WTC11 (cell line): ENCODE measurements at places on chromosomes 3 and 15. TPM values are rescaled to one million over a fixed set of nuclear protein-coding genes. Genes with fewer than 3 reads are reported as not detected.

GRCh38 chr3:170809975-170810357 is 60.0 kb downstream of the RPL22L1 start:
- DNase-seq, result no peak

- no peak for DNase-seq
Measured at GRCh38 chr15:39747326-39747725, 35.3 kb downstream of the FSIP1 start.

GRCh38 chr3:152469248-152470025 is 200.7 kb downstream of the MBNL1 start:
- no peak for DNase-seq

GRCh38 chr15:63374686-63375520 is 6.7 kb downstream of the CA12 start:
- no peak for DNase-seq

GRCh38 chr3:194040516-194041273 is 95.3 kb upstream of the HES1 start:
- no peak for DNase-seq

- no peak for DNase-seq
Measured at GRCh38 chr3:138371070-138371965, 22.9 kb downstream of the MRAS start.

DNA sequence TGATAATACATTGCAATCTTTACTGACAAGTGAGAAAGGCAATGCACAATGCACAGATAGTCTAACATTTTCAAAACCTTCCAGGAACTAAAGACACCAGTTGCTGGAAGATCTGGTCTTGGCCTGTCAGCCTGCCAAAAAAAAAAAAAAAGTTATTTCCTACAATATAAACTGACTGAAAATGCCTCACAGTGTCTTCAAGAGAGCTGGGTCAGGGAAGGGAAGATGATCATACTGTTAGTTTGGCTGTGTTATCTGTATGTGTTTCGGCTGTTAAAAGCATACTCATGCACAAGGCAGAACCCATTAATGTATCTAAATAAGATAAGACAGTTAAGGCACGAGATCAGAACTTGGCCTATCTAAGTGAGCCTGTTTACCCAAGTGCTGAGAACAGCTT is 673.4 kb downstream of the MECOM start:
- no peak for DNase-seq

DNA sequence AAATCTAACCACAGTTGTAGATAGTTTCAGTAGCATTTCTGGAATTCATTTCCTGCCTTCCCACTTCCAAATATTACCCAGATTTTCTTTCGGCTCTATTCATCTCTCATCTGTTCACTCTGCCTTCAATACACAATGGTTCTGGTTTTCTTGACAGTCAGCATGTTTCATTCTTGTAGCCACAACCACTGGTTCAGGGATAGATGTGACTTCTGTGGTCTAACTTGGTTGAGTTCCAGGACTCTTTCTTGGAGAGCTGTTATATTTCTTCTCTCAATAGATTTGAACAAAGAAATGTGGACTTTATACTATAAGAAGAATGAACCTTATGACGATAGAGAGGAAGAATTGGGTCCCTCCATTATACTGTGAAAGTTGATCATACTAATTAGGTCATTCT is 228.8 kb downstream of the NSUN3 start:
- DNase-seq, result no peak

- DNase-seq, result no peak
Measured at GRCh38 chr3:7280318-7280717, 419.4 kb downstream of the GRM7 start.

DNA sequence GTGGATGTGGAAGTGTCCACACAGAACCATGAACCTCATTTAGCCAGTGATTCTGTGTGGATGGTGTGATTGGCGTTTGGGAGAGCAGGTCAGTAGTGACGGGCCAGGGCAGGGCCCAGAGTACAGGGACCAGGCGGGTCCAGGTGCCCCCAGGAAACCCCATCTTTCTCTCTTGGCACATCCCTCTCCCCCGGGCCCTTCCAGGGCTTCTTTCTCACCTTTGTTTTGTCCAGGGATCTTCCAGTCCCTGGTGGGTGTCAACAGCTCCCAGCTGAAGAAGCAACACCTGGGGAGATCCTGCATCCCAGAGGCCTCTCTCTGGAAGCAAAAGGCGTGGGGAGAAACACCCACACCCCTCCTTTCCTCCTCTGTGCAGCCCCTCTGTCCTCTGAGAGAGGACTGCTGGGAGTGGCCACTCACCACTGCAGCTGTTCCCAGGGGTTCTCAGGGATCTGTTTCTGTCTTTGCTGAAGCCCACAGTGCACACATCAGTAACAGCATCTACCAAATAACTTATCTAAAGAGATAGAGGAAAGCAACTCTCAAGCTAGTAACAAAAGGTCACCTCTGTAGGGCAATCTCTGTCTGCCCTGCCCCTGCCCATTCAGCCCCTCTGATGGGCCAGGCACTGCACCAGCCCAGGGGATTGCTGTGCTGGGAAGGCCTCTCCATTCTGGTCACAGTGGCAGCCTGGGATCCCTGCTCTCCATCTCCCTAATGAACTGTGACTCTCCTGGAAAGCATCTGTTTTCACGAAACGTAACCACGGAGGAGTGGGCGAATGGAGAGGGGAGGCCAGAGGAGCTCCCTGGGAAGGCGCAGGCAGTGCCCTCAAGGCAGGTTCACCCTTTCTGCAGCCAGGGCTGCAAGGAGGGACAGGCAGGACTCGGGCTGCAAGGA is 98.3 kb upstream of the ALDH1A3 start:
- peak; percentile 7 for DNase-seq

GRCh38 chr3:66348704-66349103 is 127.9 kb downstream of the SLC25A26 start:
- DNase-seq, result no peak

- no peak for DNase-seq
Measured at GRCh38 chr3:20236603-20237002, 50.6 kb upstream of the SGO1 start.

DNA sequence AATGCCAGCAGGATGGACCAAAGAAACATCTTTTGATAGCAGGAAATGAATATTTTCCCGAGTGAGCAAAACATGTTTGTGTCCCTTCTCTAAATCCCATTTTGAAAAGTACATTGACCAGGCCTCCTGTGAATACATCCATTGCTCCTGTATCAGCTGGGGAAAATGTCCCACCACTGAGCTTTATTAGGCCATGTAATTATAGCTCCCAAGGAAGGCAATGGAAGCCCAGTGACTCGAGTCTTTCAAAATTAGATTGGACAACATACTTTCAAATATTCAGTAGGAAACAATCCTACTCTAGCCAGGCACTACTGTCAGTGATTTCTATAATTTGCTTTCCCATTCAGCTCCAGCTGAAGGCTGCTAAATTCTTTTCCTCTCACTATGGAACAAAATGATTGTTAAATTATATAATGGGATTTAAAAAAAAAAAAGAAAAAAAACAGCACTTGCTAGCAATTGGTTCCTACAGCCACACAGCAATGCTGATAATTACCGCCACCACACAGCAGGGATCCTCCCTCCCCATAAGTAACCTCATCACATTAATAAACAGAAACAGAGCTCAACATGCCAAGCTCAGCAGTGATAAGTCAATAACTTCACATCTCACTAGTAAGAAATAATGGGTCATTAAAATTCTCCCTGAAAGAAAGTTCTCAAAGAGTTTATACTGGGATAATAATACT is 172.4 kb upstream of the SLC2A2 start:
- no peak for DNase-seq

GRCh38 chr3:197549261-197549885 is 6.4 kb downstream of the BDH1 start:
- no peak for DNase-seq

DNA sequence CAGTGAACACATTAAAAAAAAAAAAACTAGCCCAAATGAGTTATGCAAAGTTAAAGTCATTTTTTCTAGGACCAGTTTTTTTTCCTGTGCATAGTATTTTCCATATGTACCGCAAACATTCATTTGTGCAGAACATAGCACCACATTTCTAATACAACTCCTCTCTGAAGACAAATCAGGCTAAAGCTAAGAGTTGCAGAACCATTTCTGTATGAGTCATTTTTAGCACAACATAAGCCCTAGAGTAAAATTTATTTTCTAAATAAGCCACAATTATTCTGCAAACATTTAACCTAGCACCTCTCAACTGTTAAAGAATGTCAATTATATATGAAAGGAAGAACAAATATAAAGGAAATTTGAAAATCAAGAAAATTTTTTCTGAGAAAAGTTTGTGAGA is 375.8 kb downstream of the TIGIT start:
- DNase-seq, result no peak

GRCh38 chr3:50374363-50375257 is 15.3 kb upstream of the TMEM115 start:
- no peak for DNase-seq

- no peak for DNase-seq
Measured at GRCh38 chr3:60674870-60675269, 576.4 kb downstream of the FHIT start.

- no peak for DNase-seq
Measured at GRCh38 chr15:71634820-71635560, 175.4 kb upstream of the NR2E3 start.

DNA sequence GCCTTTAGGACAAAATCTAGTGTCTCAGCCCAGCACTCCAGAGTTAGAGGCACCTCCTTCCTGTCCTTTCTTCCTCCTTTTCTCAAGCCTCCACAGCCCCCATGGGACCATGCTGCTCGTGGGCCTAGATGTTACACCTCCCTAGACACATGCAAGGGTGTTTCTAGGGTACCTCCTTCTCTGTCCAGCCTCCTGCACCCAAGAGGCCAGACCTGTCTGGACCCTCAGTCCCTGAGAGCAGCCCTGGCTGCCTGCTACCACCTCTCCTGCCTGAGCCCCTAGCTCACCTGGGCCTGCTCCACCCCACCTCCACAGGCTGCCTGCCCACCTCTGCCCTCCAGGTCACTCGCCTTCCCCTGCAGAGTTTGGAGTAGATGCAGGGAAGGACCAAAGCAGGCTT is 5.2 kb downstream of the LOXL1 start:
- DNase-seq, result no peak

GRCh38 chr3:149020839-149021252 is 29.5 kb downstream of the GYG1 start:
- no peak for DNase-seq

GRCh38 chr15:78276064-78276943 is 11.9 kb downstream of the DNAJA4 start:
- no peak for DNase-seq

GRCh38 chr3:193446965-193447602 is 68.5 kb upstream of the ATP13A5 start:
- no peak for DNase-seq

The ALG1L2 gene
- total RNA-seq, result 0.82 to 2.1 TPM (median 0.89 TPM) in 3 replicates

The CBLB gene
- total RNA-seq, result 19.8 to 20.3 TPM (median 19.8 TPM) in 3 replicates

The KIF15 gene
- total RNA-seq, result 18.4 to 23.7 TPM (median 21.1 TPM) in 3 replicates

The NDUFB4 gene
- 174 to 237 TPM (median 223 TPM) in 3 replicates for total RNA-seq

The TRPM1 gene
- 0.32 to 1.2 TPM (median 0.77 TPM) in 3 replicates for total RNA-seq

The DUOXA1 gene
- 0.09 to 0.62 TPM (median 0.50 TPM) in 3 replicates for total RNA-seq

The TMEM207 gene
- not detected in 3 replicates for total RNA-seq

The SEMA3B gene
- 7.3 to 9.0 TPM (median 8.7 TPM) in 3 replicates for total RNA-seq

The CRYBG3 gene
- 12.6 to 13.6 TPM (median 13.3 TPM) in 3 replicates for total RNA-seq

The LHFPL4 gene
- 18.9 to 26.8 TPM (median 24.4 TPM) in 3 replicates for total RNA-seq

The GOLGA8G gene
- not detected in 3 replicates for total RNA-seq

The LTK gene
- total RNA-seq, result 0.27 to 0.66 TPM (median 0.53 TPM) in 3 replicates

The B2M gene
- total RNA-seq, result 88.2 to 105 TPM (median 102 TPM) in 3 replicates

The C2CD4A gene
- total RNA-seq, result 0.32 to 0.42 TPM (median 0.41 TPM) in 3 replicates

The SERPINI2 gene
- total RNA-seq, result 0.32 to 0.37 TPM in 2 of 3 replicates, not detected in the other
